ENCODE measurements at places on chromosomes 16 and 17.

- DNase-seq = no peak
Measured at GRCh38 chr17:77076124-77076830, 64.5 kb upstream of the SEC14L1 start.

DNA sequence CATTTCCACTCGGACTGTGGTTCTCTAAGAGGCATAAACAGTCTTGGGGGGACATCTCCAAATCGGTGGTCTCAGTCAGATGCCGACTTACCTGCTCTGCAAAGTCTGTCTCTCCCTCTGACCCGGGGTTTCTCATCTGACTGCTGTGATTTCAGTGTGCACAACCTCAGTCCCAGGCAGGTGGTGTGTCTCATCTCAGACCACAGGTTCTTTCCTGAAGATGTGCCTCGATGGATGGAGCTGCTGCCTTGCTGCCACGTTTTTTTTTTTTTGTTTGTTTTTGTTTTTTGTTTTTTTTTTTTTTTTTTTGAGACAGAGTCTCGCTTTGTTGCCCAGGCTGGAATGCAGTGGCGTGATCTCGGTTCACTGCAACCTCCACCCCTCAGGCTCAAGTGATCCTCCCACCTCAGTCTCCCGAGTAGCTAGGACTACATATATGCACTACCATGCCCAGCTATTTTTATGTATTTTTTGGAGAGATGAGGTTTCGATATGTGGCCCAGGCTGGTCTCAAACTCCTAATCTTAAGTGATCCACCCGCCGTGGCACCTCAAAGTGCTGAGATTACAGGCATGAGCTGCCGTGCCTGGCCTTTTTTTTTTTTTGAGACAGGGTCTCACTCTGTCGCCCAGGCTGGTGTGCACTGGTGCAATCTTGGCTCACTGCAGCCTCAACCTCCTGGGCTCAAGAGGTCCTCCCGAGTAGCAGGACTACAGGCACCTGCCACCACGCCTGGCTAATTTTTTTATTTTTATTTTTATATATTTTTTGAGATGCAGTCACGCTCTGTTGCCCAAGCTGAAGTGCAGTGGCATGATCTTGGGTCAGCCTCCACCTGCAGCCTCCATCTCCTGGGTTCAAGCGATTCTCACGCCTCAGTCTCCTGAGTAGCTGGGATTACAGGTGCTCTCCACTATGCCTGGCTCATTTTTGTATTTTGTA lies 15.4 kb downstream of the SPIRE2 start:
- no peak for DNase-seq

DNA sequence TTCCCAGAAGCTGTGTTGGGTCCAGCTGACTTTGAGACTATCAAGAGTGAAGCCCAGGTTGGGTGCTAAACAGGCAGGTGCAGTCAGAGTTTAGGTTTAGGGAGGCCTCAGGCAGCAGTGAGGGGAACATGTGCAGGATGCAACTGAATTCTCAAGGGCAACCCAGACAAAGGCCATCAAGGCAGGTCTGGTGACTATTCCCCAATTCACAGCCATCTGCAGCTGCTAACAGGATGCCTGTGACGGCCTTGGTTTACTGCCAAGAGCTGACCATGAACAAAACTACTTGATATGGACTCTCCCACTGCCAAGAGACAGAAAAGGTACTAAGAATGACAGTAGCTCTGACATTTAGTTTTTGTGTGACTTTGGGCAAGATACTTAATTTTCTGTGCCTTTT lies 45.2 kb upstream of the BCAR1 start:
- no peak for DNase-seq

DNA sequence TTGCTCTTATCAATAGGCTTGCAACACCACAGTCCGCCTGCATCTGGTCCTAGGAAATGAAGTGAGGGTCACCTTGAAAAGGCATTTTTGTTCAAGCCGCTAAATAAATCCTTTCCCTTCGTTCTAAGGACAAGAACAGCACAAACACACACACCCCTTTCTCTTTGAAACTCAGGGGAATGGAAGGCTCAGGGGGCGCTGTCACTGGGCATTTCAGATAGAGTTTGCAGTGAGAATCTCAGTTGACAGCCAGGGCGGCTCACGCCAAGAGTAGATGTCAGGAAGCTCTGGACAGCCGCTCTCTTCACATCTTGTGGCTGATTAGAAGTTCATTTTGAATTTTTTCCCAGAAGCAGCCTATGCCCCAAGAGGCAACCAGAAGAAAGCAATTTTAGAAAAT lies 39.8 kb downstream of the ABAT start:
- DNase-seq = no peak

GRCh38 chr17:28749516-28750177 lies 5.8 kb downstream of the TRAF4 start:
- DNase-seq = no peak

DNA sequence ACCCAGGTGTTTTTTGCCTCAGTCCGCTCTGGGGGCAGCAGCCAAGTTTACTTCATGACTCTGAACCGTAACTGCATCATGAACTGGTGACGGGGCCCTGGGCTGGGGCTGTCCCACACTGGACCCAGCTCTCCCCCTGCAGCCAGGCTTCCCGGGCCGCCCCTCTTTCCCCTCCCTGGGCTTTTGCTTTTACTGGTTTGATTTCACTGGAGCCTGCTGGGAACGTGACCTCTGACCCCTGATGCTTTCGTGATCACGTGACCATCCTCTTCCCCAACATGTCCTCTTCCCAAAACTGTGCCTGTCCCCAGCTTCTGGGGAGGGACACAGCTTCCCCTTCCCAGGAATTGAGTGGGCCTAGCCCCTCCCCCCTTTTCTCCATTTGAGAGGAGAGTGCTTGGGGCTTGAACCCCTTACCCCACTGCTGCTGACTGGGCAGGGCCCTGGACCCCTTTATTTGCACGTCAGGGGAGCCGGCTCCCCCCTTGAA lies 2.1 kb upstream of the C17orf107 start:
- DNase-seq = no peak

DNA sequence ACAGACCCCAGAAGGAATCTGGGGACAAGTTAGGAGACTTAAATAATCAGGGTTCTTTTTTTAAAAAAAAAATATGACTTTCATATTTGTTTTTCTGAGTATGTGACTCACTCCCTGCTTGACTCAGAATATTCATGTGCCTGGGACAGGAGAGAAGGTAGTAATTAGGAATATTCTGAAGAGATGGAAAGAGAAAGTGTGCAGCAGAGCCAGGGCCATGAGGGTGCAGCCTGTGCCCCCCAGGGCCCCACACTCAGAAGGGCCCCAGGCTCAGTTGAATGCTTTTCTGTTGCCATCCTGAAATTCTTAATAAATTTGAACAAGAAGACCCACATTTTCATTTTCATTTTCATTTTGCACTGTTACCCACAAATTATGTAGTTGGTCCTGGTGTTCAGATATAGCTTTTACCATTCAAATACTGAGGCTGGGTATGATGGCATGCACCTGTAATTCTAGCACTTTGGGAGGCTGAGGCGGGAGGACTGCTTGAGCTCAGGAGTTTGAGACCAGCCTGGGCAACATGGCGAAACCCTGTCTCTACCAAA lies 11.5 kb upstream of the LONP2 start:
- no peak for DNase-seq

GRCh38 chr17:77503293-77503655 lies 362.5 kb downstream of the SEC14L1 start:
- DNase-seq = no peak

DNA sequence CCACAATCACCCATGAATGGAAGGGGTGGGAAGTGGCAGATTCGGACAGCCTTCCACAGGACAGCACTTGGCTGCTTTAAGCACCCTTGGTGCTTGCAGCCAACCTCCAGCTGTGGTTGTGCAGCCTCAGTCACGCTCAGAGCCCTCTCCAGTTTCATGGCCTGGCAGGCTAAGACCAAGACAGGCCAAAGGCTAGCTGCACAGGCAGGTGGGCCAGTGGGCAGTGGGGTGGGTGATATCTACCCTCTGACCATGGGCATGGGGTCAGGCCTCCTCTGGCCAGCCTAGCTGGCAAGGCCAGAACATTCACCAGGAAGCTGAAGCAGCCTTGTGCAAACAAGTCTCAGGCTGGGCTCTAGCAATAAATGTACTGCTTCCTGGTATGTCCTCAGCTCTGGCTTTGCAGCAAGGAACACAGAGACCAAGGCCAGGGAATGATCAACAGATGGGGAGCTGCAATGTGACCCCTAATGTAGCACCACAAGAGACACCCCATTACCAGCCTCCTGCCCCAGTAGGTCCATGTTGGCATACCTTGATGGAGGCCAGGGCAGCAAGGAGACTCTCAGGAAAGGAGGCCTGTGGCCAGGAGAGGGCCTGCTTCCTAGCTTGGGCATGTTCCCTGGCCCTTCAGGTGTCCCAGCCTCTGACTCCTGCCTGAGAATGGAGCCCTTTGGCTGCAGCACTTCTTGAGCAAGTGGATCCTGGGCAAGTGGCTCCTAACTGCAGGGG lies 20.9 kb downstream of the HSD11B2 start:
- no peak for DNase-seq

- DNase-seq = no peak
Measured at GRCh38 chr17:9313346-9313745, 262.3 kb downstream of the STX8 start.

Data from breast epithelium (tissue), 4 donors.